Suppressor macrophage treated with lipopolysaccharide for 4 hours (primary cell): ENCODE measurements at places on chromosomes 11 and 22.

DNA sequence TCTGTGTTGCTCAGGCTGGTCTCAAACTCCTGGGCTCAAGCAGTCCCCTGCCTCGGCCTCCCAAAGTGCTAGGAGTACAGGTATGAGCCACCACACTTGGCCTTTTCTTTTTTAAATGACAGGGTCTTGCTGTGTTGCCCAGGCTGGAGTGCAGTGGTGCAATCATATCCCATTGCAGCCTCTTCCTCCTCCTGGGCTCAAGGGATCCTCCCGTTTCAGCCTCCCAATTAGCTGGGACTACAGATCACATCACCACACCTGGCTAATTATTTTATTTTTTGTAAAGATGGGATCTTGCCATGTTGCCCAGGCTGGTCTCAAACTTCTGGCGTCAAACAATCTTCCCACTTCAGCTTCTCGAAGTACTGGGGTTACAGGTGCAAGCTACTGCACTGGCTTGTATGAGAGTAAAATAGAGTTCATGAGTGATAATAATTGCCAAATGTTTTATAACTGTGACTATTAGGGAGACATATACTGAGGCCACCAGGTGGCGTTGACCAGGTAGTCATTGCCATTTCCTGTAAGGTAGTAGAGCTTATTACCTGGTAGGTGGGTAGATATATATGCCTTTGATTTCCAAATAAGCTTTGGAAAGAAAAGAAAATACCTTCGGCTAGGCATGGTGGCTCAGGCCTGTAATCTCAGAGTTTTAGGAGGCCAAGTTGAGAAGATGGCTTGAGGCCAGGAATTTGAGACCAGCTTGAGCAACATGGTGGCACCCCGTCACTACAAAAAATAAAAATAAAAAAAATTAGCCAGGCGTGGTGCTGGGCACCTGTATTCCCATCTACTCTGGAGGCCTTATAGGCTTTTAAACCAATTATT lies 5.4 kb downstream of the FDX1 start:
- no peak for DNase-seq

DNA sequence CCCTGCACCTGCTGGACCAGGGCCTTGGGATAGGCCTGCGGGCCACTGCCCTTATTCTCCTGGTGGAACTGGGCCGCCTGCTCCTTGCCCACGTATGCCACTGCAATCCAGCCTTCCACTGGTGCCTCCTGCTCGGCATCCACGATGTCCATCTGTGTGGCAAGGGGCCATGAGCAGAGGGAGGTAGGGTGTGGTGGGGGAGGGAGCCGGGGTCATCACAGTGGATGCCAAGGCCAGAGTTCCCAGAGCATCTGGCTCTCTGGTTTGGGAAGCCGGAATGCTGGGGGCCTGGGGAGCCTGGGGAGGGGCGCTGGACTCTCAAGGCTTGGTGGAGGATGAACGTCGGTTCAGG lies 627 bp downstream of the RNF215 start:
- no peak for DNase-seq

- DNase-seq = no peak
Observed at GRCh38 chr11:118232659-118233058, 7.8 kb upstream of the JAML start.

DNA sequence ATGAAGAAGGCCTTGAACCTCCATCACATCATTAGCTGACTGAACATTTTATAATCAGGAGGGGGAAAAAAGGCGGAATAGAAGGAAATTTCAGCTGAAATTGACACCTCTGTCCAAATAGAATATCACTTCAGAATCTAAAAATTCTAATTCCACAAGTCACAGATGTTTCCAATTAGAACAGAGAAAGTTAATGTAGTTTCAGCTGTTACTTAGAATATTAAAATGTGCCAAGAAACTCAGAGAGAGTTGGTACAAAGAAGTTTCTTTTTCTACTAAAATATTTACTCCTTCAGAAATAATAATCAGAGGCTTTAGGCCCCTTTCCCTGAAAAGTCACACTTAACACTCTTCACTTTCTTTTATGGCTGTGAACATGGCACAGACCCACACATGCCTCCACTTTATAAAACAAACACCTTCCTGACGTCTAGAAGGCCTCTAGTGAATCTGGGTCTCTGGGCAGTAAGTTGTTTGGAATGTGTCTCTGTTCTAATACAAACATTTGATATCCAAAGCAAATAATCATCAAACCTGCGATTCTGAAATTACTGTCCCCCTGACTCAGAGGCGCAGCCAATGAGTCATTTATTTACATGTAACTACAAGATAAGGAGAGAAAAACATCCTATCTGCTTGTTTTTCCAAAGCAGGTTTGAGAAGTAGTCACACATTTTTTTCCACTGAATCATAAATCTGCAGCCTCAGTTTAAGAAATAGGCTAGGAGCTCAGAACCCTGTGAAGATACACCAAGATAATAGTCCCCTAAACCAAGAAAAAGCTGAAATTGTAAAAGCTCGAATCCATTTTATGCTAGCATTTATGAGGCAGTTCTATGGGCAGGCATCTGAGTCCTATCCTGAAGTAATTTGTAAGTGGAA lies 148.4 kb downstream of the ME3 start:
- no peak for DNase-seq

DNA sequence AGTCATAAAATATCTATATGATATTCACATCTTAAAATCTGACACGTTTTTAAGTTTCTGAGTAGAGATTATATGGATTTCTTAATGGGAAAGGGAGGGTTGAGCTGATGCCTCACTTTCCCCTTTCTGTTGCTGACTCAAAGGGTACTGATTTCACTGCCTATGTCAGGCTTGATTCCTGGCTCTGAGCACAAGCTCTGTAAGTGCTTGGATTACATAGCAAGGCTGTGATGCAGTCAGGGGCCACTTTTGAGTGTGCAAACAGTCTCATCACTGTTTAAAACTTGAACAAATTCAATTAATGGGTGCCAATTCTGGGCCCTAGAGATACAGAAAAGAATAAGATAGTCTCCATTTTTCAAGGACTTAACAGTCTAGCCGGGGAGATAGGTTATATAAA lies 14.4 kb downstream of the ATXN10 start:
- no peak for DNase-seq

- DNase-seq = no peak
Observed at GRCh38 chr11:69032833-69033232, 15.9 kb upstream of the TPCN2 start.

GRCh38 chr11:75763846-75764245 lies 4.7 kb upstream of the DGAT2 start:
- no peak for DNase-seq

- no peak for DNase-seq
Observed at GRCh38 chr22:45907378-45907777, 69.6 kb downstream of the WNT7B start.

GRCh38 chr11:16841984-16842383 lies 103.5 kb downstream of the C11orf58 start:
- no peak for DNase-seq

DNA sequence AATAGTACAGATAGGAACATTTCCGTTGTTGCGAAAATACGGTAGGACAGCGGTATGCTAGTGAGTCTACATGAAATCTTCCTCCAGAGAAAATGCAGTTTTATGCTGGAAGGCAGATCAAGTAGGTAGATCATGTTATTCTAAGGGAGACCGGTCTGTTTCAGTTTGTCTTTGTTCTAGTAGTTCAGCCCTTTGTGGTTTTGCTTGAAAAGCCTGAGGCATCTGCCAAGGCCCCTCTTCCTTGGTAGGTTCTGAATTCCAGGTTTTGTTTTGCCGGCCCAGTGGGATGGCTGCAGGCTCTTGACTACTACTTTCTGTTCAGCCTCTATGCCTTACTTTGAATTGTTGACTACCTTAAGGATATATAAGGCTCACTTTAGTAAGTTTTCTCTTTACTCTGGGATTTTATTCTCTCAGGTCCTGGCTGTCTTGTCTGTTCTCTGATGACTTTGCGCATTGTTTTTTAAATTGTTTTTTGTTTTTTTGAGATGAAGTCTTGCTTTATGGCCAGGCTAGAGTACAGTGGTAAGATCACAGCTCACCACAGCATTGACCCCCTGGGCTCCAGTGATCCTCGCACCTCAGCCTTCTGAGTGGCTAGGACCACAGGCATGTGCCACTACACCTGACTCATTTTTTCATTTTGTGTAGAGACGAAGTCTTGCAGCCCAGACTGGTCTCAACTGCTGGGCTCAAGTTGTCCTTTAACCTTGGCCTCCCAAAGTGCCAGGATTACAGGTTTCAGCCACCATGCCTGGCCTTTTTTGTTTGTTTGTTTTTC lies 53.7 kb downstream of the HIPK3 start:
- DNase-seq = no peak
